ENCODE measurements at places on chromosomes 1 and 21.

GRCh38 chr21:34700605-34701004 is 31.8 kb downstream of the CLIC6 start:
- no peak for DNase-seq

DNA sequence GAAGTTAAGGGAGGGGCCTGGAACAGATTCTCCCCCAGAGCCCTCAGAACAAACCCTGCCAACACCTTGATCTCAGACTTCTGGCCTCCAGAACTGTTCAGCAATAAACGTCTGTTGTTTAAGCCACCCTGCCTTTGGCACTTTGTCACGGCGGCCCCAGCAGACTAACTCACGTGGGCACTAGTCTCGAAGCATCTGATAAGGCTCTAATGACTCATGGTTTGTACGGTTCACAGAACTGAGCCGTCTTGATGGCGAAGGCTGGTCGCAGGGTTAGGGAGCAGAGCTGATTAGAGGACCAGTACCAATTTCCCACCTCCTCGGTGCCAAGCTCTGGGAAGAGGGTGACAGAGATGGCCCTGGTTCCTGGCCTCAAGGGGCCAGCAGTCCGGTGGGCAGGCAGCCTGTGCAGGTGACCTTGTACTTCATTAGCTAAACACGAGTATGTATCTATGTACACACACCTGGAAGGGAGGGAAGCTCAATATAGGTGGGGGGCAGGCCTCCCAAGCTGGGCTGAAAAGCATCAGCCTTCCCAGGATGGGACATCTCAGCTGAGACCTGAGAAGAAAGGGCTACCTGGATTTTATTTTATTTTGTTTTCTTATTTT is 112.8 kb downstream of the MRPS6 start:
- DNase-seq: no peak

DNA sequence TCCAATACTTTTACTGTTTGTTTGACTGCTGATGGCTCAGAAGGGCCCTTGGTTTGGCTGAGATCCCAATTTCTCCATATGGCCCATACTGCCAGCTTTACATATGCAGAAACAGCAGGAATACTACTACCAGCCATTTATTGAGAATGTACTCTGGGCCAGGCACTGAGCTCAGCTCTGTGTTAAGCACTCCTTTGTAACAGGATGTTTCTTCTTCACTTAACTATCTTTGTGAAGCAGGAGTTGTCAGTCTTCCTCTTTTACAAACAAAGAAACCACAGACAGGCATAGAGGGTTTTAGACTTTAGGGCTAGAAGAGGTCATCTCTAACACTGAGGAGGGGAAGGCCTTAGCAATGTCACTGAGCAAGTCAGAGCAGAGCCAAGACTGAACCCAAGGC is 8.3 kb downstream of the HMGCL start:
- no peak for DNase-seq

DNA sequence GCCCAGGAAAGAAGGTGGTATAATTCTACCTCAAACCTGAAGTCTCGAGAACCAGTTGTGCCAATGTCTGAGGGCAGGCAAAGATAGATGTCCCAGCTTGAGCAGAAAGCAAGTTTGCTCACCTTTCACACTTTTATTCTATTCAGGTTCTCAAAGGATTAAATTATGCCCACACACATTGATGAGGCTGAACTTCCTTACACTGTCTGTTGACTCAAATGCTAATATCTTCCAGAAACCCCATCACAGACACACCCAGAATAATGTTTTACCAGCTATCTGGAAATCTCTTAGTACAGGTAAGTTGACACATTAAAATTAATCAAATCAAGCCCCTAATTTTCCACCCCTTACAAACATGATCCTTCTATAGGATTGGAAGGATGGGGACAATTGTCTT is 605.7 kb downstream of the NUF2 start:
- no peak for DNase-seq

DNA sequence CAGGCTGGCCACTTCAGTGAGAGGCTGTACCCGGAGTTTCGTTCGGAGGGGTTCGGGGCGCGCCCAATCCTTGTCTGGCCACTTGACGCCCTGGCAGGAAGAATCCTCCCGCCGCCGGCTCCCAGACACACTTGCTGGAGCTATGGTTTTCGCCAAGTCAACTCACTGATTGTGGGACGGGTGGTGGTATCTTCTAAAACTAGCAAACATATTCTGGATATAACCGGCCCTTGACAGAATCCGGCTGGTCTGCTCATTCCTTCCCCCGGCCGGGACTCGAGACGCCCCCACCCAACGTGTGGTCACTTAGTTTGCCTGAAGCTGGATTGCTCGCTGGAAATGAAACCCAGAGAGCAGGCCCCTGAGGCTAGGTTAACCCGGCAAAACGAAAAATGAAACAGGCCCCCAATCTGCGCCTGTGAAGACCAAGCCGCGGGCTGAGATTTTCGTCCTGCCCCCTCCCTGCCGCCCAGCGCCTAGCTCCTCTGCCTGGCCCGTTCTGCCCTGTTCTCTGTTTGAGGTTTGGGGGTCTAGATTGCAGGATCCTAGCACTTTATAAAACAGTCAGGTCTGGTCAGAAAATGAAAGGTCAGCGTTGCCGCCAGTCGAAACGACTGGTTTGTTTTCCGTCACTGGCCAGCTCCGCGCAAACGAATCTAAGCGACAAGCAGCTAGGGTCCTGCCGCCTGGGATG is 4.6 kb downstream of the GFI1 start:
- DNase-seq: no peak

DNA sequence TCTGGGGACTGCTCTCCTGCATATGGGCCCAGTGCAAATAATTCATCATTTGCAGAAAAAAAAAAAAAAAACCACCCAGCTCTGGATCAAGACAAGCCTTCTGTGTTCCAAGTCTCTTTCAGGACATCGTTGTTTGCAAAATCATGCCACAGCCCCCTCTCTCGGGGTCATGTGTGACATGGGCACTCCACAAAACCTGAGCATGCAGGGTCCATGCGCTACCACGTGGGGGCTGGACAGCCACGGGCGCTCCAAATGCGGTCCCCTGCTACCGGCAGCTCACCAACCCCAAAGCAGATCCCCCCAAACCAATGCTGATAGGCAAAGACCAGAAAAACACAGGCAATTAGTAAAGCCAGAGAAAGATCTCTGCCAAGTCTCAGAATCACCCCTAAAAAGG is 17.6 kb downstream of the NPHP4 start:
- no peak for DNase-seq

GRCh38 chr1:150895618-150896017 is 8.7 kb downstream of the CTXND2 start:
- DNase-seq: no peak

- peak; percentile 51 for DNase-seq
These were observed 86.5 kb upstream of the RGS1 start for GRCh38 chr1:192489047-192489446.

GRCh38 chr1:78483903-78484302 is 6.9 kb upstream of the PTGFR start:
- no peak for DNase-seq
